Neural progenitor cell (in vitro differentiated cells): ENCODE measurements at places on chromosomes 3 and 15.

DNA sequence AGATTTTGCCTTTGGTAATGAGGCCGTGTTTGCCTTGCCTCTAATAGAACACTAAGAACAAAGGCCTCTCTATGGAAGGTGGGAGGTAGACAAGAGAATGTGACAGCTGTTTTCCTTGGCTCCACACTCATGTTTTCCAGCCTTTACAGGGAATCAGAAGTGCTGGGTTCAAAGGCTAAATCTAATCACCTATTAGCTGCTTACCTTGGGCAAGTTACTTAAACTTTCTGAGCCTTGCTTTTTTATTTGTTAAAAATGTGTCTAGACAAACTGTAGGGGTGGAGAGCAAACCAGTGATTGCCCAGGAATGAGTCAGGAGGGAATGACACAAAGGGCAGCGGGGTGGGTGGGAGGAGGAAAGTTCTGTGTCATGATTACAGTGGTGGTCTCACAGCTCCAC is 179.0 kb downstream of the P3H2 start:
- DNase-seq, result no peak

- no peak for DNase-seq
Observed at GRCh38 chr15:60982249-60982910, 246.7 kb downstream of the RORA start.

DNA sequence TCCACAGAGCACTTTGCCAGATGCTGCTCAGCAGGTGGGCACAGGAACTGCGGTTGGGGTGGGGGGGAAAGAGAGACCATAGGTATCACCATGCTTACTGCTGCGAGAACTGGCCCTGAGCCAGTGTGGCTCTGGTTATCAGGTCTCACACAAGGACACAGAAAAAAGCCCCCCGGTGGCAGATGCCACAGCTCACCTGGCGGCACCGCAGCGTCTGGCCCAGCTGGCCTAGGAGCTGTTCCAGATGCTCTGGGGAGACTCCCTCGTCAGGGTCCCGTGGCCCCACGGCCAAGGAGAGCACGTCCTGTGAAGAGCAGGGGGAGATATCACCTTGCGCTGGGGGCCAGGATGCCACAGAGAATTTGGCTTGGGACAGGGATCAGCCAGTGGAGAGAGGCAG is 10.8 kb downstream of the CDAN1 start:
- no peak for DNase-seq

DNA sequence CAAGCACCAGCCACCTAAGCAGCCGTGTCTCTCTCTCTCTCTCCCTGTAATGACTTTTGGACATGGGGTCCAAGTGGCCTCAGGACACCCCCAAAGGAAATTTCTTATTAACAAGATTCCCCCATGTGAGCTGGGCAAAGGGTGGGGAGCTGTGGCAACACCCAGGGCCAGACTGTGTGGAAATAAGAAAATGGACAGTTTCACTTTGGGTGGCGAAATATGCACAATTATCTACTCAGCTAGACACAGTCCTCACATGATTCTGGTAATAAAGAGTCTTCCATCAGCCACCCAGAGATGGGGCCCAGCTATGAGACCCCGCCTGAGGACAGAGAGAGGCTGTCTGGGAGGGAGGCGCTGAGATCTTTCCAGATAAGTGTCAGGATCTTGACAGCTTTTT is 96.8 kb upstream of the TPM1 start:
- no peak for DNase-seq
